ENCODE measurements at places on chromosomes 6 and 20. TPM values are rescaled to one million over a fixed set of nuclear protein-coding genes. Genes with fewer than 3 reads are reported as not detected.

The BTN3A1 gene
- 9.7 TPM for total RNA-seq

The MCCD1 gene
- not detected for total RNA-seq

The RPP21 gene
- total RNA-seq, result 25.7 TPM

The PSORS1C1 gene
- total RNA-seq, result 4.7 TPM

The RIPOR2 gene
- 3.1 TPM for total RNA-seq

The CGA gene
- total RNA-seq, result not detected

The DIDO1 gene
- 37.0 TPM for total RNA-seq

The SMIM28 gene
- total RNA-seq, result not detected

The COL21A1 gene
- total RNA-seq, result 54.3 TPM

DNA sequence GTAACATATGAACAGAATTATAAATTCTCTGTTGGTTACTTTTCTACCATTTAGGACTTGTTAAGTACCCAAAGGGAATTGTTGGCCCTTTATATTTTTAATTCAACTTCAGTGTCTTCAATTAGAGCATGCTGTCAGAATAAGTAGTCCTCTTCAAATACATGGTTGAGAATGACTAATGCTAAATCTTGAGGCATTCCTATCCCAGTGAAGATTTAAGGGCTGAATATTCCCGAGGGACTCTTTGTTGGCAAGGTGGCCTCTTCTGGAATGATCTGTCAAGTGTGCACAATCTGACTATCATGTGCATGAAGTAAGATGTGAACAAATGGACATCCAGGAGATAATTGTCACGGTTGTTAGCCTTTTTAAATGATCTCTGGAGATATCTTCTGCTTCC lies 421.7 kb downstream of the BMP2 start:
- no peak for DNase-seq

DNA sequence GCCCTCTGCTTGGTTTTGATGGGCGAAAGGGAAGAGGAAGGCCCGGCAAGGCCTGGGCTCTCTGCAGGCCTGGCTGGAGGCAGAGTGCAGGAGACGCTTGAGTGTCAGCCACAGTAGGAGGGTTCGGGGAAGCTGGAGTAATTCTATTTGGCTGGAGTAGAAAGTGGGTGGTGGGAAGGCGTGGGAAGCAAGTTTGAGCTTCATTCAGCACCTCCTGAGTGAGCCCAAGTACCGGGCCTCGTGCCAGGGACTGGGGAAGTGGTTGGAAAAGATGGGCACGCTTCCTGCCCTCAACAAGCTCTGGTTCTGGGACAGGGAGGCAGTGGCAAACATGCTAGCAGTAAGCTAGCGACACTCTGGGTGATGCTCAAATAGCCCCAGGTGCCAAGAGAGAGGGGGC lies 72.5 kb downstream of the DLGAP4 start:
- no peak for DNase-seq

DNA sequence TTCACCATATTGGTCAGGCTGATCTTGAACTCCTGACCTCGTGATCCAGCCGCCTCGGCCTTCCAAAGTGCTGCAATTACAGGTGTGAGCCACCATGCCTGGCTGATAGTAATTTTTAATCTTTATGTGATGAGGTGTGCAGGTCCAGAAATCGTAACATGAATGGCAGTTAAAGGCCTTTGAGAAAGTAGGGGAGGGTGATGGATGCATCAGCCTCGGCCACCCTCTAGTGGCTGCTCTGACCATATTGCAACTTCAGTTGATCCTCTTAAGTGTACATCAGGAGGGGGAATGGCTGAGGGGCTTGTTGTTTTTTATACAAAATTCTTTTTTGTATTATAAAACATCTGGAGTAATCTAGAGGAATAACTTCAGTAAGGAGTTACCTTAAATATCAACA lies 193.0 kb downstream of the ZFAND3 start:
- DNase-seq, result no peak

DNA sequence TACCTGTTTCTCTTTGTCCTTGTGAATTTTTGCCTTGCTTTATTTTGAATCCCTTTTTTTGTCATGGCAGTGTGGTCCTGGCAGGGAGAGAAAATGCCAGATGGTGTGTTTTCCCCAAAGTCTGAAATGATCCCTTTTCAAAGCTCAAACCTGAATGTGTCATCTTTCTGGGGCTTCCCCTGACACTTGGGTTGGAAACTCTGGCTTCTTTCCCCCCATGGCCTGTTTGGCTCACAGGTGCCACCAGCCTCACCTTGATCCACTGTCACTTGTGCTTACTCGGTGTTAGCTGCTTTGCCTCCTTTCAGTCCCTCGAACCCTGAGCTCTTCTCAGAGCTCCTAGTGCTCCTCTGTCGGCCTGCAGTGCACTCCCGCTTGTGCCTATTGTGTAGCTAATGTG lies 22.3 kb downstream of the MYBL2 start:
- DNase-seq, result no peak

- no peak for DNase-seq
These were observed 26.4 kb upstream of the SIRPA start for GRCh38 chr20:1868856-1869255.

DNA sequence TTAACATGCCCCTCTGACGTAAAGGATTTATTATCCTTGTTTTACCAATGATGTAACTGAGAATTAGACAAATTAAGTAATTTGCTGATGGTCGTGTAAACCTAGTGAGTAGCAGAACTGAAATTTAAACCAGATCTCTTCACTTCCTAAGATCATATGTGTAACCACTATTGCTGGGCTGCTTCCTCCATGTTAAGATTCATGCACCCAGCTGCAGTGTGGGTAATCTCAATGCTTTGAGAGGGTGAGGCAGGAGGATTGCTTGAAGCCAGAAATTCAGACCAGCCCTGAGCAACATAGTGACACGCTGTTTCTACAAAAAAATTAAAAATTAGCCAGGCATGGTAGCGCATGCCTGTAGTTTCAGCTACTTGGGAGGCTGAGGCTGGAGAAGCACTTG lies 97.9 kb downstream of the L3MBTL3 start:
- DNase-seq, result no peak

DNA sequence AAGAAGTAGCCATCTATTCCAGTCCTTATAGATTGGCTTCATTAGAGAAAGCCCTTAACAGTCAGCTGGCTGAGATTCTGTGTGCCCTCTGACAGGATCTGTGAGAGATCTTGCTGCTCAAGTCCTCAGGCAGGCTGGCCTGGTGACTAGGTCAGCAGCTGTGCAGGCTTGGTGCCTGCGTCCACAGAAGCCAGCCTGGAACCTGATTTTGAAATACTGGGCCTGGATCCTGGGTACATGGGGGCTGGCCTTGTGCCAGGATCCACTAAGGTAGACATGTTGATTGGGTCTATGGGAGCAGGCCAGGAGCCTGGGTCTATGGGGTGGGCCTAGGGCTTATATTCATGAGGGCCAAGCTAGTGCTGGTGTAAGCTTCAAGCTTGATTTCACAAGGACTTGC lies 381.8 kb upstream of the MARCKS start:
- no peak for DNase-seq

- DNase-seq, result no peak
These were observed 491.4 kb upstream of the POU3F2 start for GRCh38 chr6:98343004-98343403.

DNA sequence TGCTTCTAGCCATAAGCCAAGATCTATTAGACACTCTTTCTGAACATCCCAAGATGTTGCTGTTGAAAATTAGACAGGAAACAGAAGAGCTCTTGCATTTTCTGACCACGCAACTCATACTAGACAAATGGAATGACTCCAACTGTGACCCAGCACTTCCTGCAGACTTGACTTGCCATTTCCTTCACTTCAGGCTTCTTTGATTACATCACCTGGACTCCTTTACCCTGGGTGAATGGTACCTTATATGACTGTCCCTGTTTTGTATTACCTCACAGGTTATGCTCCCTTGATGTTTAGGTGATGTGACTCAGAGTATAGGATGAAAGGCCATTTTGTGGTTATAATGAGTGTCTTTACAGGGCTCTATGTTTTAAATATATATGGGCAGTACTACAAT lies 236.1 kb downstream of the BMP2 start:
- DNase-seq, result no peak

DNA sequence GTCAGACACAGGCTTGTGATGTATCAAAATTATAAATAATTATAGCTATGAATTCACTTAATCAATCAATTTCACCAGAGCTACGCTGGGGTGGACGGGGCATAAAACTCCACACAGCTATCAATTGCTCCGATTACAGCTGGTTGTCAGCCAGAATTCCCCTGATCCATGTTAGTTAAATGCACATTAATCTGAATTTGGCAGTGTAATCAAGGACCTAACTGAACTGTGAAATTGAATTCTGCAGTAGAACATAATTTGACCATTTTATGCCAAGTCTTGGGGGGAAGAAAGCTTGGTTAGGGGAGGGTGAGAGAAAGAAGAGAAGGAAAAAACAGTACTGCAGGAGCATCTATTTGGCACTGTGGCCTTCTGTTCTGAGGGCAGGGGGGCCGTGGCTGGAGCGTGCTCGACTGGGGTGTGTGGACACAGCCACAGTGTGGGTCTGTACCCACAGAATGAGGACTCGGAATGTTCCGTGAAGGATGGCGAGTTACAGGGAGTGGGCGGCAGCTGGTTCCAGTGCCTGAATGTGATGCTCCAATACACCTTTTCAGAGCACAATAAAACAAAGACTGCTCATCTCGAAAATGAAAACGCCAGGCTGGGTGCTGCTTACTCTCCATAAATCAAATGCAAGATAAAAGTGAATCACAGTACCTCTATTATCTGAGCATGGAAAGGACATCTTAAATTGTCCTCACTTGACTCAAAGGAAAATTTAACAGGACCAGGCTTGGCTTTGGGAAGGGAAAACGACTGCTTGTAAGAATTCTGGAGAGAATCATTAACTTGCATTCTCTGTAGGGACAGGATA lies 59.2 kb downstream of the LAMP5 start:
- no peak for DNase-seq

- no peak for DNase-seq
These were observed 271.6 kb upstream of the RIN2 start for GRCh38 chr20:19486446-19486845.

DNA sequence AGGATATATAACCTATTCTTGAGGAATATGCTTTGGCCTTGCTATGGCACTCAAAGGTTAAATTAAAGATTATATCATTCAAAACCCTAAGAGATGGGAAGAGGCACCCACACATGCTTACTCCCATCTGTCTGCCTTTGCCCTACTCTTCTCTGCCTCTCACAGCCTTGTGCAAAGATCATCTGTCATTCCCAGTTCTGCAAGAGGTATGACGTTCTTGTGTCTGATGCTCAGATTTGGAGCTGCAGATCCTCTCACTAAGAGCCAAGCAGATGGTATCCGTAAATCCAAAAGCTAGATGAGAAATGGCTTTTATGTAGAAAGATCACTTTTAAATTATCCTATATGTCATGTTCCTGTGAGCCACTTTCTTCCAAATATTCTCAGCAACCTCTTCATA lies 112.0 kb downstream of the GPR63 start:
- DNase-seq, result no peak

GRCh38 chr6:167797011-167797471 lies 29.7 kb upstream of the AFDN start:
- no peak for DNase-seq

GRCh38 chr6:27890445-27891319 lies 21.5 kb downstream of the OR2B2 start:
- DNase-seq, result no peak

- DNase-seq, result no peak
These were observed 73.0 kb downstream of the RNGTT start for GRCh38 chr6:88890394-88890793.

GRCh38 chr20:58906894-58907293 lies 54.4 kb downstream of the GNAS start:
- no peak for DNase-seq

DNA sequence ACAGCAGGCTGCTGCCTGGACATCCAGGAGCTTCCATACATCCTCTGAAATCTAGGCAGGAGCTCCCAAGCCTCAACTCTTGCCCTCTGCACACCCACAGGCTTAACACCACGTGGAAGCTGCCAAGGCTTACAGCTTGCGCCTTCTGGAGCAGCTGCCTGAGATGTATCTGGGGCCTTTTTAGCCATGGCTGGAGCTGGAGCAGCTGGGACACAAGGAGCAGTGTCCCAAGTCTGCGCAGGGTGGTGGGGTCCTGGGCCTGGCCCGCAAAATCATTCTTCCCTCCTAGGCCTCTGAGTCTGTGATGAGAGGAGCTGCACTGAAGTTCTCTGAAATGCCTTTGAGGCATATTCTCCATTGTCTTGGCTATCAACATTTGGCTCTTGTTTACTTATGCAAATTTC lies 255.0 kb downstream of the DLL1 start:
- no peak for DNase-seq

GRCh38 chr6:71491844-71492243 lies 203.2 kb downstream of the OGFRL1 start:
- DNase-seq, result no peak

DNA sequence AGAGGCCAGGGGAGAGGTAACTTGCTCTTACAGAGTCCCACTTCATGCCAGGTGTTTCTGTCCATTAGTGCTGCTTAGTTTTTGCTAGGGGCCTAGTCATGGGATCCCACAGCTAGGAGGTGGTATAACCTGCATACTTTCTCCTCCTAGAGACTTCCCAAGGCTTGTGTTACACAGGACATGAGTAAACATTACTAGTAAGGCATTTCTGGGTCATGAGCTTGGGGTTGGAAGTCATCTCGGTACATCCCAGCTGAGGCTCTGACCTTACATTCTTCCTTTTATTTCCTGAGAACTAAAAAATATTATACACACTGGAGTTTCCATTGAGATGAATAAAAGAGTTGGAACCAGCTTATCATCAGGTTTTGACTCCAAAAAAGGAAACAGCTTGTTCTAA lies 20.9 kb upstream of the PNPLA1 start:
- no peak for DNase-seq

GRCh38 chr20:1345030-1345755 lies 16.3 kb upstream of the SDCBP2 start:
- DNase-seq, result no peak

DNA sequence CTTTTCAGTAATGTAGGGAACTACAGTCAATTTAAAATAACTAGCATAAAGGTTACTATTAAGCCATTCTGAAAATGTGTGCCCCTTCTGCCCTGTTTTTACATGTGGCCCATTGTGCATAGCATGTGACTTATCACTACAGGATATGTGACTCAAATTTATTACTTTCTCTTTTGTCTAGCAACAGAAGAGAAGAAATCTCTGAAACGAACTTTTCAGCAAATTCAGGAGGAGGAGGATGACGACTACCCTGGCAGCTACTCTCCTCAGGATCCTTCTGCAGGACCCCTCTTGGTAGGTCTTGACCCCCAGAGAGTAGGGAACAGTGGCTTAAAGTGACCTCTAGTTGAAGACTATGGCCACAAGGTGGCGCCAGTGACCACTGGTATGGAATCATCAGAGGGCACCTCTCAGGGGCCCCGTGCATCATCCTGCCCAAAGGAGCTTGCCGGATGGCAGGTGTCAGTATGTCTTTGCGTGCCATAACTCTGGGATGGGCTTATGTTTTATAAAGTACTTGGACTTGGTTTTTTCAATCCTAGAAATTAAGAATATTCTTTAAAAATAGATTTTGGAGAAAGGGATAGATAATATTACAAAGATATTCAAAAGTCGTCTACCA lies 23.9 kb downstream of the RPRD1B start:
- peak; percentile 86 for DNase-seq

GRCh38 chr6:25354078-25354932 lies 75.1 kb downstream of the CARMIL1 start:
- DNase-seq, result no peak
